ENCODE measurements at places on chromosomes 6 and 20.

GRCh38 chr6:2745246-2745645, 5.5 kb downstream of the MYLK4 start:
- no peak for DNase-seq

DNA sequence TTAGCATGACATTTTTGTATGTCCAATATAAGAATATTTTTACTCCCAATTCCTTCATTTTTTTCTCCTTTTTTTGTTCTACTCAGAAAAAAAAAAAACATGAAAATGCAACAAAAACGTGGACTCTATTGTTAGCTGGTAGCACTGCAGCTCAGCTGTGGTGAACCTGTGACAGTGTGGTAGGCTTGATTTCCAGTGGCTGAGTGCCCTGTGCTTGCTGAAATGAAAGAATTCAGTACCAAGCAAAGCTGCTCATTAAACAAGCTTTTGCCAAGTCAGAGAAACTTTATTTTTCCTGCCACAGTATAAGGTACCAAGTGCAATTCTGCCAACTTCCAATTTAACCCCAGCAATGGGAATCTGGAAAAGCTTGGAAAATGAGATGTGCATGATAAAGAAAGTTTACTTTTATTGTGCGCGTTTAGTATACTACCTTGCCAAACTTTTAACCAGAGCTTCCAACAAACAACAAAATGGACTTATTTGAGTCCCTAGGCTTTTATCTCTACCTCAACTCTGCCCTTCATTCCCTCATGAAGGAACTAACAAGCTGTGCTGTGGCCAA, 215.2 kb downstream of the SLC35F1 start:
- no peak for DNase-seq

DNA sequence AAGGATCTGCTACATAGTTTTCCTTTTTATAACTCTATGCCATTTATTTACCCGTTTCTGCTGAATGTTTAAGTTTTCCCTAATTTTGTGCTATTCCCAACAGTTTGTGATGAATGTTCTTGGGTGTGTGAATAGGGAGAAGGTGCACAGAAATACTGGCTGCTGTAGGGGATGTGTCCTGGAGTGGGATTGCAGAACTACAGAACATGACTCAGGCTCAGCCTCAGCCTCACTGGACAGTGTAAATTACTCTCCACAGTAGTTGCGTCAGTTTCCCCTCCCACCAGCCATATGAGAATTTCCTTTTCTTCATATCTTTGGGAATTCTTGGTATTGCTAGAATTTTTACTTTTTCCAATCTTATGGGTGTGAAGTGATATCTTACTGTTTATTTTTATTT, 57.0 kb downstream of the SLX4IP start:
- DNase-seq: no peak

GRCh38 chr6:56730663-56731529, 88.2 kb upstream of the DST start:
- DNase-seq: no peak

- no peak for DNase-seq
These were observed 10.5 kb downstream of the GNAS-AS1 start for GRCh38 chr20:58839991-58840747.

DNA sequence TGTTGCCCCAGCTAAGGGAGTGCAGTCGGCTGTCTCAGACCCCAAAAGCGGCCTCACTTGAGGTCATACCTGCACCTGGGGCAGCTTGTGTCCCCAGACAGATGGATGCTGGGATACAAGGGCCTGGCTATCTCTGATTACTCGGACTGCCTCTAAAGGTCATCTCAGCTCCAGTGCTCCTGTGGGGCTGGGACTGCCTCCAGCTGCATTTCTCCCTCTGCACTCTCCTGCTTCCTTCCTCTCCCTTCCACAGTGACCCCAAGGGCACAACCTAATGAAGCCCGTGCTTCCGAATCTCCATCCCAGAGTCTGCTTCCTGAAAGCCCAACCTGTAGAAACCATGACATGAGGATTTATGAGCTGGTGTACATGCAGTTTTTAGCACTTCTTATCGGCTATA, 22.8 kb upstream of the OCSTAMP start:
- DNase-seq: no peak

GRCh38 chr20:51160821-51161220, 137.9 kb upstream of the KCNG1 start:
- no peak for DNase-seq

GRCh38 chr20:18645851-18646250, 58.0 kb downstream of the DTD1 start:
- no peak for DNase-seq

- DNase-seq: no peak
These were observed 76.6 kb upstream of the CHD6 start for GRCh38 chr20:41694796-41695195.

DNA sequence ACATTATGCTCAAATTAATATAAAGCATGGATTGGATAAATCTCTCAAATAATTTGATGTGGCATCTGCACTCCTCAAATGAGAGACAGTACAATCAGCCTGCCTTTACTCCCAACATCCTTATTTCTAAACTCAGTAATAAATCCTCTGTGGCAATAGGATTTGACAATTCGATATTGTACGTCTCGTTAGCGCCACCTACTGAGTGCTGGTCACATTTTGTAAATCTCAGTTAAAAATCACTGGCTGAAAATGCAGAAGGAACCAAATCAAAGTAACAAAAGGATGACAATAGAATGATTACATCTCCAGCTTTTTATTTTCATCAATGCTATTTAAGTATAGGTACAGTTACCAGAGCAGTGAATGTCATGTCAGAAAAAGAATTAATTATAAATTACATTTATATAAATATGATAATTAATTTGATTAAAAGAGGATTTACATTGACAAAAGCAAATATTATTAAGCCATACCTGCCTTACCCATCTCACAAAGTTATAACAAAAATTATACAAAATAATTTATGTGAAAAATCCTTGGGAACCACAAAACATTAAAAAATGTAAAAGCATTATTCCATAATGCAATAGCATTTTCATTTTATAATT, 20.2 kb upstream of the GJE1 start:
- DNase-seq: peak; percentile 37

DNA sequence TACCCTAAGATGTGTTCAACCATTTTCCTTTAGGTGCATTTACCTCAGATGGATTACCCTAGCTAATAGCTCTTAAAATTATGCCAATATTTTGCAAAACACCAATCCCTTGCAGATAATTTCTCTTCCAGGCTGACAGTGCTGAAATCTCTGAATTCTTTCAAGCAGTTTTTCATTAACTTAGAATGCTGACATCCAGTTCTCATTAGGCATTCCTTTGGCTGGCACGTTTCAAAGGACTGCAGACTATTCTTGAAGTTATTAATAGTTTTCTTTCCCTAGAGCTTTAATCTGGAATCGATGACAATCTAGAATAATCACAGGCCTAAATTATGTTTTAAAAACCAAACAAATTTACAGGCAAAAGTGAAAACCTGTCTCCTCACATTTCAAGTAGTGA, 68.3 kb downstream of the SMLR1 start:
- no peak for DNase-seq

- DNase-seq: no peak
These were observed 41.6 kb downstream of the KLHL32 start for GRCh38 chr6:96966100-96966499.

GRCh38 chr6:108115598-108116058, 41.1 kb upstream of the OSTM1 start:
- DNase-seq: no peak

GRCh38 chr6:107439406-107439805, 20.0 kb downstream of the PDSS2 start:
- DNase-seq: no peak

- DNase-seq: no peak
These were observed 107.6 kb downstream of the THBS2 start for GRCh38 chr6:169145991-169146501.

- no peak for DNase-seq
These were observed 45.4 kb upstream of the NKX2-2 start for GRCh38 chr20:21559305-21559704.

All from CD4-positive, alpha-beta T cell treated with Interferon alpha-2 for 1 hour (primary cell).